ENCODE measurements at places on chromosomes 5 and 9.

DNA sequence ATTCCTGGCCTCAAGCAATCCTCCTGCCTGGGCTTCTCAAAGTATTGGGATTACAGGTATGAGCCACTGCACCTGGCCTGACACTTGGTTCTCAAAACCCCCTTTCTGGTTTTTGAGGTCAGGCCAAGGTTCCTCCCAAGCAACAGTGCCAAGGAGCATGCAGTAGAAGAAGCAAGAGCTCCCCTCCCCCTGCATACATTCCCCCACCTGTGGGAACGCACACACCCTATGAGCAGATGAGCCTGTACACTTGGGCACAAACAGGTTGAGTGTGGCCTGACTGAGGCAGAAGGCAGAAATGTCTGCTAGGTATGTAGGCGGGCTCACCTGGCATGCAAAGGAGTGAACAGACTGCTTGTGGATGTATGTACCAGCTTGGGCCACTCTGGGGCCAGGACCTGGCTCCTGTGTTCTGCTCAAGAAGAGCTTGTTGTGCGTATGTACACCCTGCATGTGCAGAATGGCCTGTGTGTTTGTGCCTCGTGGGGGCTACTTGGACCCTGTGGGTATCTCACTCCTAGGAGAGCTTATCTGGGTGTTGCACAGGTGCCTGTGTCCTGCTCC lies 1.7 kb downstream of the GPRIN1 start:
- no peak for DNase-seq

DNA sequence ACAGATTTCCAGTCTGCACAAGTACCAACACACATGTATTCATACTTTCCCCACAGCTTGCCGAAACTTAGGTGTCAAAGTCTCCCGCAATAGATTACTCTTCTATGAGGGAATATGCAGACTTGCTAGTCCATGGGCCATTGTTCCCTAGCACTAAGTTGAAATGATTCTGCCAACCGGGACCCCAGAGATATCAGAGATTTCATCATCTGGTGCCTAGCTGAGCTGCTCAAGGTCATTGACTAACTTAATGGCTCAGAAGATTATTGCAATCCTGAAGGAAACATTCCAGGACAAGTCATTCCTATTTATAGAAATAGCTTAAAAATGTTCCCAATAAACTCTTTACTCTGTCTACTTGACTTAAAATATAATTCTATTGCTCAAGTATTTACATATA lies 202.6 kb downstream of the PIK3R1 start:
- DNase-seq: no peak

- DNase-seq: no peak
Measured at GRCh38 chr5:96374653-96375052, 58.4 kb downstream of the PCSK1 start.

DNA sequence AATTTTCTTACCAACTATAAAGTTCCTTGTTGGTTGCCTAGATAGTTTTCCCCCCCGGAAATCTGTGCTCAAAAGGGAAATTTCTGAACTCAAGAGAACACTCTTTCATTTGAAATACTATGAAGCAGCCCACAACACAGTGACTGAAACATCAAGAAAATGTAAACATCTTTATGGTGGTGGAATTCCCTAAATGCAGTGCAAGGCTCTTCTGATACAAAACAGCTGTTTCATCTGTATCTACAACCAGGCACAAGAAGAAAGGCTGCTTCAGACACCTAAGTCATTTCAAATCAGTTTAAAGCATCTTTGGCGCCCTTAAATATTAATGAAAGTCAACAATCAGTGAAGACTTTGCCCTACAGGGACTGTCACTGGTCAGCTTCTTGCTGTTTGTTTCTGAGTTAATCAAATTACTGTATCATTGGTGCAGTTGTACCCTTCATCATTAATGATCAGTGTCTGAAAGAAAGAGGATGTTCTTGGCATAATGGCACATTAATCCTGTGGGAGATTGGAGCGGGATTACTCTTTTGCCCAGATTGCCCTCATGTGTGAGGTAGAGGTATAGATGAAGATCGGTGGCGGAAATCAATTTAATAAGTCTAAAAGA lies 947.0 kb downstream of the NR2F1-AS1 start:
- DNase-seq: no peak

GRCh38 chr9:1300941-1301340 lies 250.8 kb downstream of the DMRT2 start:
- no peak for DNase-seq

- DNase-seq: no peak
Measured at GRCh38 chr5:35004200-35004599, 43.5 kb downstream of the AGXT2 start.

DNA sequence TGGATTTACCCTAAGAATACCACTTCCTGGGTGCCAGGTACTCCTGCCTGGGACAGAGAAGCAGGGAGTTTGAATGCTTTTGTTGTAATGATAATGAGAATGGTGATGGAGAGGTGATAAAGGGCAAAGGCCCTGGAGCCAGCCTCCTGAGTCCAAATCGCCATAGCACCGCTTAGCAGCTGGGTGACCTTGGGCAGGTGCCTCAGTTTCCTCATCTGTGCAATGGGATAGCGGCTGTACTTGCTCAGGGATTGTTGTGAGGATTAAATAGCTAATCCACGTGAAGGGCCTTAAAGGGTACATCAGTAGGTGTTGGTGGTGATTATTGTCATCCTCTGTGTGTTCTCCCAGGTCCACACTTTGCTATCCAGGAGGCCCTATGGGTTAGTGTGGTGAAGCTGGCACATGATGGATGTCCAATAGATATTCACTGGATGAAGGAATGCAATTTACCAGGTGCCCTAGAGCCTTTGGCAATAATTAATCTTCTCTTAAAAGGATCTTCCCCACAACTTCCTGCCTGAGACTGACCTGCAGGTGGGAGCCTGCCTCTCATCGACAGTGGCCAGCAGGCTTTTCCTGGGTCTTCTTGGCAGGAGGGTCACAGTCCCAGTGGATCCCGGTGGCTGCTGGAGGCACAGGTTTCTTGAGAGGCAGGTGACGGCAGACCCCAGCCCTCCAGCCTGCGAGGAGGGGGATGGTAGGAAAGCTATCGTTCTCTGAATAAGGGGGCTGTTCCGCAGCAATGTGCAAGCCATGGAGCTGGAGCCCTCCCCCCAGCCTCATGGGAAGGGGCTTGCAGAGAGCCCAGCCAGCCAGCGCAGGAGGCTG lies 160.2 kb downstream of the MACROH2A1 start:
- no peak for DNase-seq

DNA sequence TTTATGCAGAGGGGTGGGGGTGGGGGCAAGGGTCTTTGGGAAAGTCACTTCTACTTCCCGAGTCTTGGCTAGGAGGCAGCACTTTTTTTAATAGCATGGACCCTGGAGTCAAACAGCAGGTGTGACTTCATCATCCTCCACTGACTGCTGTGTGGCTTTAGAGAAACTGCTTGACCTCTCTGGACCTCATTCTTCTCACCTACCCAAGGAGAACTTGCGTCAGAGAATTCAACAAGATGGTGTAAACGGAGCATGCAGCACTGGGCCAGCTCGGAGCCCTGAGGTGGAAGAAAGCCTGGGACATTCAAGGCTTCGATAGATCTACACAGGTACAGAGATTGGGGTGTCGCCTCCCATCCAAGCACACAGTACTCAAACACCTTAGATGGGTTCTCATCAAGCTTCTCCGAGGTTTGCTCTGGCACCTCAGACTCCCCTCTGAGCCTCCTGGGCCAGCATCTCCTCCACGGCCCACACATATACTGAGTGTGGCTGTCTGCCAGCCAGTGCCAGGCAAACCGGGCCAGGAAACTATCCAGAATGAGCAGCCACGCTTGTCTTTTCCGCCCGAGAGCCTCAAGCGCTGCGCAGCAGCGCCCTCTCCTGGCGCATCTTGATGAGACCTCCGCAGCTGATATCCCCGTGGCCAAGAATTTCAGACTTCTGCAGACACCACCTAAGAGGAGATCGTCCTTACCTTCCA lies 4.6 kb upstream of the SLC25A48 start:
- DNase-seq: no peak

DNA sequence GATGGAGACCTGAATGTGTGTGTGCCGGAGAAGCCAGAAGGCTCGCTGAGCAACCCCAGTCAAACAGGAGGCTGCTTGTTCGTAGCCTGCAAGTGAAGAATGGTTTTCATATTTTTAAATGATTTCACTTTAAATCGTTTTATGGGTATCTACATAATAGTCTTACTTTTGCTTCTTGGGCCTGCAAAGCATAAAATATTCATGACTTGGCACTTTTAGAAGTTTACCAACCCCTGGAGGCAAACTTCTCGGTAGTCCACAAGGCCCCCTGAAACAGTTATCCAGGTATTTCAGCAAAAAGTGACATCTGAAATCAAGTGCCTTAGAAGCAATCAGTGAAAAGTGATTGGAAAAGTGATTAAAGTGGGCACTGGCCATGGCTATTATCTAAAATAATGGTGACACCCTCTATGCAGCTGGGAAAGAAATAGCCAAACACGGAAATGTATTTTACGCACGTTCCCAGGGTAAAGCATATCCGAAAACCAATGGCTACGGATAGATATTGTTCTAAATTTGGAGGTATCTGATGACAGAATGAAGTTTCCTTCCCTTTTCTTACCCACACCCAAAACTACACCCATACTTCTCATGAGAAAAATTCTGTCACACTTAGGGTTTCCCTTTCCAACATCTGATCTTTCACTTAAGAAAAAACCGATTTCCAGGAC lies 39.0 kb downstream of the RAPGEF1 start:
- no peak for DNase-seq

- DNase-seq: no peak
Measured at GRCh38 chr5:84642795-84643194, 258.1 kb upstream of the EDIL3 start.

DNA sequence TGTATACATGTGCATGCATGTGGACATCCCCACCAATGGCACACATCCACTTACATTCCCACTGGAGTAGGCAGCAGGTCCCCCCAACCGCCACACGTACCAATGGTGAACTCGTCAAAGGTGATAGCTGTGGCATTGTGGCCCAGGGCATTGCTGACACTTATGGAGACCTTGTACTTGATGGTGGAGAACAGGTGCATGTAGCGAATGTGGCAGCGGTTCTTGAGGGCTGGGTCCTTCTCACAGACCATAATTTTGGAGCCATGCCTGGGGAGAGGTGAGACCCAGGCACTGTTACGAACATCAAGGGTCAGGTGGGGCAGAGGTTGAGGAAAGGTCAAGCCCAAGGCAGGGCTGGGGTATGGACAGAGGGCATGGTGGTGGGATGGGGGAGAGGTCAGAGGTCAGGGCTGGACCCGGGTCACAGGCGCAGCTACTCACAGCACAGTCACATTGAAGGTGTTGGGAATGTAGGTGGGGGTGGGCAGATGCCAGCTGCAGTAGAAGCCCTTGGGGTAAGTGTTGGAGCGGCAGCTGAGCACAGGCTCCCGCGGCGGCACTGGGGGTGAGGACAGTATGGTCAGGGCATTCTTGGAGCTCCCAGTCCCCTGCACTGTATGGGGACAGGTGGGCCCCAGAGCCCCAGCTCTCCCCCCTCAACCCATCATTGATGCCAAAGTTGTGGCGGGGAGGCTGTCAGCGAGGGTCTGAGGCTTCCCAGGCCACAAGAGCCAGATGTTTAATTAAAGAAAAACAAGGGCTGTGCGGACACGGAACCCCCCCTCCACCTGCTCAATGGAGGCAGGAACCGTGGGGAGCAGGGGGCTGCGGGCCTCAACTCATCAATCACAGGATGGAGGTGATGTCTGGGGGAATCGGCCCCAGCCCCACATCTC lies 31.9 kb downstream of the CNTFR start:
- no peak for DNase-seq

GRCh38 chr5:167812871-167813270 lies 478.6 kb upstream of the WWC1 start:
- no peak for DNase-seq

- DNase-seq: peak; percentile 11
Measured at GRCh38 chr5:78984439-78985115, 533 bp downstream of the ARSB start.

DNA sequence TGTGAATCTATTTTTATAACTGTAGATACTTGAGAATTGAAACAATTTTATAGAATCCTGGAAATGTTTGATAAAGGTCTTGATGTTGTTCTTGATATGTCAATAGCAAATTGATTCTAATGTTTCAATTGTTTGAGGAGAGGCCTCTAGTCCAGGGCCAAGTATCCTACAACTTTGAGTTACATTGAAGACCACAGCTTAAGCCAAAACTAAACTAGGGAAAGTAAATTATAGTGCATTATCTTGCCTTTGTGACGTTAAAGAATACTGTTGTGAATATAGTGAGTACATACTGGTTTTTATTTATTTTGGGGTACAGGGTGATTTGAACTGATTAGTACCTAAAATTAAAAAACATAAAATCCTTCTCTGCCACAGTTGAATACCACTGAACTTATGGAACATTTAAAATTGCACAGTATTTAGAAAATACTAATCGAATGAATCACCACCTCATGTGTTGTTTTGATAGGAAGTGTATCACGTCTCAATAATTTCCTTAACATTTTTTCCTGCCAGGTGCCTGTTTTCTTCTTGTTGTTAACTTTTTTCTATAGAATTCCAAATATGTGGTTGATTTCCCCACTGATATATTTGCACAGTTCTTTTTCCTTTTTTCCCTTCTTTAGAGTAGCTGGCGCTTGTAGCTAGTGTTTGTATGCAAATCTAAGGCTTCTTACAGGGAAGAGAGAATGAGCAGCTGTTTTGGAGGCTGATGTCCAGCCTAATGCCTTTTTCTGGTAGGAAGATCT lies 12.5 kb downstream of the ARHGEF28 start:
- DNase-seq: no peak

DNA sequence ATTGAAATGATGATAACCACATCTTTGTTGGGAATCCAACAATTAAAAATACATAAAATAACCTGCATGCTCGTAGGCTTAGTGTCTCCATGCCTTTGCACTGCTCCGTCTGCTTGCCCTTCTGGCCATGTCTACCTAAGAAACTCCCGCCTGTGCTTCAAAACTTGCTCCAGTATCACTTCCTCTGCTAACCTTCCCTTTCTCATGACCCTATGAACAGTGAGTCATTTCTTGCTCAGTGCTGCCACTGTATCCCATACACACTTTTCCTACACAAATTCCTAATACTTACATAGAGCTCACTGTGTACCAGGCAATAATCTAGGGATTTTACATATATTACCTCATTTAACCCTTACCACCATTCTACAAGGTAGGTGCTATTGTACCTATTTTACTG lies 33.5 kb downstream of the TMEM245 start:
- no peak for DNase-seq

DNA sequence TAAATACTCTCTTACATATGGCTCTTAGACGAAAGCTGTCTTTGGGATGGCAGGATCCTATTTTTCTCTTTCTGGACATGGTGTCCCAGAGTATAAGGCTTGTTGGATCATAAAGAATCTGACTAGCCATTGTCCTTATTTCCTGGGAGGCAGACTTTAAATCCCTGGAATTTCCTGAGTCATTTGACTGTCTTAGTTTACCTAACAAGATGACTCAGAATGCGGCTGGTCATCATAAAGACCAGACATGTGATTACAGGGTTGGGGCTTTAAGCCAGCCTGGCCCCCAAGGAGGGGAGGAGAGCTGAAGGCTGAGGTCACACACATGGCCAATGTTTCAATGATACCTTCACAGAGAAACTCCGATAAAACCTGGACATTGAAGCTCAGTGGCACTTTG lies 37.2 kb downstream of the FAM240B start:
- no peak for DNase-seq

GRCh38 chr9:129185991-129186390 lies 7.9 kb upstream of the IER5L start:
- no peak for DNase-seq

GRCh38 chr5:11046160-11046559 lies 285.1 kb upstream of the DAP start:
- DNase-seq: no peak

All from NCI-H1417 treated with DMSO at 0.1 percent for 48 hours (cell line).